HuH-7.5 (cell line): ENCODE measurements at places on chromosomes 13 and 19.

DNA sequence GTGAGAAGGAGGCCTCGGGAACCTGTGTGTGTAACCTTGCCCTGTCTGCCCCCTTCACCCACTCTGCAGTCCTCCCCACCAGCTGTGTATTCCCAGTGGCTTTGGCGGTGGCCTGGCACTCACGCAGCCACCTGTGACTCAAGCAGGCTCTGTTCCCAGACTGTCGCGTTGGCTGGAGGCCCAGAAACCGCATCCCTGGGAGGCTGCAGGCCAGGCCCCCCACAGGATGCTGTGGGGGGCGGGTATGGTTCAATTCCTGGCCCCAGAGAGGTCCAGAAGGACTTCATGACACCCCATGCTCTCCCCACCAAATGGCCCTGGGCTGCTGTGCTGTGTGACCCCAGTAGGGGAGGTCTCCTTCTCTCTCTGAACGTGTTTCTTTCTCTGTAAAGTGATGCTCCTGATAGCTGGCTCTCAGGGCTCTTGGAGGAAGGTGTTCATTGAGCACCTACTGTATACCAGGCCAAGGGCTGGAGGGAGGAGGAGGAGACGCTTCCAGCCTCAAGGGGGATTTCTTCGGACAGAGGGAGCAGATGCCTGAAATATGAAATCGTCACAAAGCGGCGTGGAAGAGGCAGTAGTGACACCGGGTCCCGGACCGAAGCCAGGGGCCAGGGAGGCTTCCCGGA, 1.9 kb upstream of the LINGO3 start:
- no peak for DNase-seq

DNA sequence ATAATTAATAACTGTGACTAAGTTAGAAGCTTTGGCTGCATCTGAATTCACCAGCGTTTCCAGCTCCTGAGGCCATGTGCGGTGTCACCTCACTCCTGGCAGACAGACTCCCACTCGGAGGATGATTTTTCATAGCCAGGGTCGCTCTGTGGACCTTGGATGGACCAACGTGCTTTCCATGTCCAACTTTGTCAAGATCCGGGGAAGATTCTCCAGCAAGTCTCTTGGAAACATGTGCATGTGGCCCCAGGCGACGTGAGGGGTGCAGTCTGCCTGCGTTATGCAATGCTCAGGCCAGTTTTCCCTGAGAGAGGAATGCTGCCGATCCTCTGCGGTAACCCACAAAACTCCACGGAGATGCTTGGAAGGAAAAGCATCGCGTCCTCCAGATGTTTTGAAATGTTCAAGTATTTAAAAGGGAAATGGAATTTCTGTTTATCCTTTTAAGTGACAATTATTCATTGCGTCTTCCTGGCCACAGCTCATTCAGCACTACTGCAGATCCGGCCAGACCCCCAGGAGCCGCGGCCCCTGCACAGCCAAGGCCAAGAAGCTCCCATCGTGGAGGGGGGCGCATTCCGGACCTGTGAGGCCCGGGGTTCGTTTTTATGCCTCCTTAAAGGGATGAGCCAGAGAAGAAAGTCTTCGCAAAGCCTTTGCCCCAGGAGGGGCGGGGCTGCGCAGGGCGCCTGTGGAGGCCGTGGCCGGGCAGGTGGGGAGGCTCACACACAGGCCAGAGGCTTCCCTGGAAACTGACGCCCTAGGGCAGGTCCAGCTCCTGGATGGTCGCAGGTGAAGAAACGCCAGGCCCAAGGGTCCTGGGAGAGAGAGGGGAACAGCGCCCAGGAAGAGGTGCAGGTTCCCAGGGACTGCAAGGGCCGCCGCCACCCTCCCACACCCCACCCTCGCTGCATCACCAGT, 46.0 kb downstream of the C13orf46 start:
- DNase-seq = no peak

DNA sequence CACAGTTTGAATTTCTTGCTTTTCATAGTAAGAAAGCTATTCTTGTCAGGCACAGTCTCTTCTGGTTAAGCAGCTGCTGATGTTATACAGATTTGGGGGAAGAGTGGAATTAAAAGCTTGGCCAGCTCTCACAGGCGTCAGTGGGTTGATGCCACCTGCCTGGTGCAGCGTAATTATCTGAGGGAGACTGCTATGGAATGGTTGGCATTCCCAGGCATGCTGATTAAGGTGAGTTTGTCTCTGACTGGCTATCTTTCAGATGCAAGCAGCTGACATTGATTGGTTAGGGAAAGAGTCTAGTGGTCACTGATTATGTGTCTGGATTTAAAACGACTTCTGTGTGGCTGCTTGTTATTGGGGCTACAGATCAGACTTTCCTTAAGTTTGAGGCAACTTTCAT, 948.4 kb downstream of the UQCRFS1 start:
- no peak for DNase-seq

- DNase-seq = no peak
Observed at GRCh38 chr13:49567491-49567890, 17.9 kb downstream of the RCBTB1 start.

DNA sequence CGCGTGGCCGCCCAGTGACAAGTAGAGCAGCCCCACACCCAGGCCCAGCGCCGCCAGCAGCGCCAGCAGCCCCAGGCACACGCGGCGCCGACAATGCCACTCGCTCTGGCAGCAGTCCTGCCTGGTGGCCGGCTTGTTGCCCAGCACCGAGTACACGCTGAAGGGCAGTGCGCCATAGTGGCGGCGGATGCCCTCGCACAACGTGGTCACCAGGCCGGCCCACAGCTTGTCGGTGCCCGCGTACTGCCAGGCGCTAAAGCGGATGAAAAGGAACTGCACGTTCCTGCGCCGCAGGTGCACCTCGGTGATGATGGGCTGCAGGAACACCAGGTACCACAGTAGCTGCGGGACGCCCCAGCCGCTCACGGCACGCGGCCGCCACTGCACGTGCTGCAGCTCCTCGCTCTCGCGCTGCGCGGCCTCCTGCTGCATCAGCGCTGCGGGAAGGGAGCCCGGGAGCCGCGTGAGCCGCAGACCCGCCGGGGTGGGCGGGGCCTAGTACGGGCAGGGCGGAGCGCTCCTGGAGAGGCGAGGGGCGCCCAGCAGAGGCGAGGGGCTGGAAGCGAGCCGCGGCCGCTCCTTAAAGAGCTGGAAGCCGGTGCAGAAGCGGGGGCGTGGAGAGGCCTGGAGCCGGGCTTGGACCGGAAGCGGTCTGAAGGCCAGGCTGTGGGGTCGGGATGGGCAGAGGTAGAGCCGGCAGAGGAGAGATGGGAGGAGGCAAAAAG, 7.3 kb downstream of the NKPD1 start:
- DNase-seq = no peak

DNA sequence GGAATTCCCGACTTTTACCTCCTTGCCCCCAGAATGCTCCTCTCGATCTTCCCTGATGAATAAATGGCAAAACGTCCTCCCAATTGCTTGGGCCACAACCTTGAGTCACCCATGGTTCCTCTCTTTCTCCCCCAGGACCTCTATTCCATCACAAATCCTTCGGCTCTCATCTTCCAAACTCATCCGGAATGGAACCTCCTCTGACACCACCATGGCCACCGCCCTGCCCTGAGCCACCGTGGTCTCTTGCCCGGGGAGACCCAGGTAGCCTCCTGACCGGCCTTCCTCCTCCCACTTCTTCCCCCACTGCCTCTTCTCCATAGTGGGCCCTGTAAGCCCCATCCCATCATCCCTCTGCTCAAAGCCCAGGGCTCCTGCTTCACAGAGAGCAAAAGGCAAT, 4.9 kb downstream of the SLC7A10 start:
- no peak for DNase-seq

DNA sequence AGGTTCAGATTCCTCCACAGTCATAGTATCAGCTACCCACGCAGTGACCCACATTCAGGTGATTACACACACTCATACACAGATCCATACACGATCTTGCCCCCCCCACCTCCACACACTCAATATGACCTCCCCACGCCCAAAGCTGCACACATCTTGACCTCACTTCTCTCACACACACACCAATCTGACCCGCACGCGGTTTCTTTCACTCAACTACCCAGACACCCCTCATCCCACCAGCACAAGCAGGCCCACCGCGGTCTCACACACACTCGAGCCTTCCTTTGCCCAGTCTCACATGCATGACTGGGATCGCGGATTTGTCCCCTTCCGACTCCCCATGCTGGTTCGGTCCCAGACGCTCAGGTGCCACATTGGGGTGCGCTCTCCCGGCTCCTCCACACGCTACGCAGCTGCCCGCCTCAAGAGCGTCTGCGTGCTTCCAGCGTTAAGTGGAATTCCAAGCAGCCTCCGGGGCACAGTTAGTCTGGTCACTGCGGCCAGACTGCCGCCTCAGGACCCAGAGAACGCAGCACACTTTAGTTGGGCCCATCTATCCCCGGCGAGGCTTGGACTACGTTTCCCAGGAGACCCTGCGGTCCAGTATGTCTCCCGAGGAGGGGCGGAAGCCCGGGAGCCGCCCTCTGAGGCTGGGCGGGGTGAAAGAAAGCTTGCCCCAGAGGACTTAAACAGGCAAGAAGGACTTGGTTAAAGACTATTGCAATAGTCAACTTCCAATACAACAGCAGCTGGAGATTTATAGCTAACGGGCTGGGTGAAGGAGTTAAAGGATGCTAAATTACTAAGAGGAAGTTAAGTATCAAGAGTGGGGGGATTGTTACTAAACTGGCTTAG, 746 bp upstream of the ZNF345 start:
- DNase-seq = peak; percentile 76

DNA sequence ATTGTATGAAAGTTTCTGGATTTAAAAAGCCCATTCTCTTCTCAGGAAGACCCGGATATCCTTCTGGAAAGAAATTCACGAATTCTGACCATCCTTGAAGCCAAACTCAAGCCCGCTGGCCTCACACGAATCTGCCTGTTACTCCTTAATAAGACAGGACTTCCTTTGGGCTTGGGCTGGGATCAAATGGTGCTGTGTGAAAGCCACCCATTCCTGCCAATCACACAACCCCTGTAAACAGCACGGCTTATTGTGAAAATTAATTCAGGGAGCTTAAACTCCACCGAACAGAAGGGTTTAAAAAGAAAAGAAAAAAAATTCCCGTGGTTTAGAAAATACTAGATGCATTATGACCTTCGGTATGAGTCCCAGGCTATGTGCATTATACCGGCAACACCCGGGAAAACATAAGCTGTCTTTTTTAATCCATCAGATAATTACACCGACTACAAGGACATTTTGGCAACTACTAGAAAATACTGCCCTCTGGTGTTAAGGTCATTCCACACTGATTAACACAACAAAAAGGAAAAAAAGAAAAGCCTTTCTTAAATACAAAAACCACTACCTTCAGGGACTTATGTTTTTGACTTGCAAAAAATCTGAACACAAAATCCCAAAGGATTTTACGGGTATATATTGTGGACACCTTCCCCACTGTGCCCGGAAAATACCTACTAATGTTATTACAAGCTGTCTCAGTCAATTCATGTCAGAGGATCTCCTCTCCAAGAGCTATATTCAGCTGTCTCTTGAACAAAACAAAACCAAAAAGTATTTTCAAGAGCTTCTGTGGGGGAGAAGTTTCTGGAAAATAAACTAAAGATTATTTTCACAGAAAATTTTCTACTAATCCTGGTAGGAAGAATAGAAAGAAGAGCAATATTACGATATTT, 76.0 kb upstream of the LSM14A start:
- DNase-seq = peak; percentile 32

DNA sequence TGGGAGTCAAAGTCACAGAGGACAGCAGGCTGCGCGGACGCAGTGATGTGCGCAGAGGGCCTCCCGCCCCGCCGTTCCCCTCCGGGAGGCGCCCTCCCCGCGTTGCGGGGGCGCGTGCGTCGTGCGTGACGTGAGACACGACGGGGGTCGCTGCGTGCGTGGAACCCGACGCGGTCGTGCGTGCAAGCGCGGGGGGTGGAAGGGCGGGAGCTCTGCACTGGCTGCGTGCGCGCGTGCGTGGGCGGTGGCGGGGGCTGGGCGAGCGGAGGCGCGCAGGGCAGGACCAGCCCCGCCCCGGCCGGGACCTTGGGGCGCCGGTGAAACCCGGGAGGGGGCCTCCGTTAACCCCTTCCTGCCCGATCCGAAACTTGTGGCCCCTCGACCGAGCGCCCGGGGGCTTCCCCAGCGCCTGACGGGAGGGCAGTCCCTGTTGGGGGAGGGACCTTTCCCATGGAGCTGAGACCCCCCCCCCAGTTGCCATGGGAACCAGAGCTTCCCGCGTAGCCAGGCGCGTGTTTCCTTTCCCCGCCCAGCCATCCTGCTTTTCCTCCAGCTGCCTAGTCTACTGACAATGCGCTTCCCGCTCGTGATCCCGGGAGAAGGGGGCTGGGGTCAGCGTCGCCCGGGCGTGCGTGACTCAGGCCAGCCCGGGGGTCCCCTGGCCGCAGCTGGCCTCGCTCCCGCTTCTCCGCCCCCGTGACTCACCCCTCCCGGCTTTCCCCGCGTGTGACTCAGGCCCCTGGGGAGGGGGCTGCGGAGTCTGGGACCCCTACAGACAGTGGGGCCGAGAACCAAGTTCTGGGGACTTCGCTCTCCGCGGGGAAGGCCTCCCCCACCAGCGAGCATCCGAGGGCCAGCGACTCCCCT, 7.3 kb upstream of the HOOK2 start:
- peak; percentile 67 for DNase-seq

DNA sequence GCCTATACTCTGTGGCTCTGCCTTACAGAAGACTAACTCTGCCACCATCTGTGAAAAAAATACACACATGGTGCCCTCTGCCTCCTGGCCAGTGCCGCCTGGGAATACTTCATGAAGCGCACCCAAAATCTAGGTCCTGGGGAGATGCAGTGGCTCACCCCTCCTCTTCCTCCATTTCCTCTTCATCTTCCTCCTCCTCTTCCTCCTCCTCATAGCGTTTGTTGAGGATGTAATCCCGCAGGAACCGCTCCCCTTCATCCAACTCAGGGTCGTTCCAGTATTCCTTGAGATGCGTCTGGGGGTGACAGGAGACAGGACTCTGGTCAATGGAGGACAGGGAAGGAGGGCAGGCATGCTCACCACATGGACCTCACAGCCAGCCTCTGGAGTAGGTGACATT, 5.7 kb downstream of the KRI1 start:
- no peak for DNase-seq

DNA sequence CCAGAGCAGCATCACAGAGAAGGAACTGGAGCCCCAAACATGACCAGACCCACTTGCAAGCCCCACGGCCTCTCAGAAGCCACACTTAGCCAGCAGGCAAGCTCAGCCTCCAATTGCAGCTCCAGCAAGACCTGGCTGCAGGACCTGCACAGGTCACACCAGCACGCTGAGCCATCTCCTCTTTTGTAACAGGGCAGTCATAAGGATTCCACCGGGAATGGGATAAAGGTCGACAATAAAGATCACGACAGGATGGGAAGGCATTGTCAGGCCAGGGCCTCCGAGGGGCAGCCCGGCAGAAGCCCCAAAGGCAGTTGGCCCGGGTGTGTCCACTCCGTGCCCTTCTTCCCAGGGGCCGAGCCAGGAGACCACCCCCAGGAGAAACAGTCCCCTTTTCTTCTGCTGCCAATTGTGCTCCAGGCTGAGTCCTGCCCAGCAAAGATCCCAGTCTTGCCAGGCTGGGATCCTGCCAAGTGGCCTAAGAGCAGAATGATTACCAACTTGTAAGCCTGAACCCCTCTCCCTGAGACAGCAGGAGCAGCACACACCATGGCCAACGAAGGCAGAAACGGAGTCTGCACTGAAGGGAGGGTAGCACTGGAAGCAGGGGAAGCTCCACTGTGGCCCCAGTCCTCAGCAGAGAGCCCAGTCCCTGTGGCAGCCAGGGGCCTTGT, 12.5 kb downstream of the PEPD start:
- no peak for DNase-seq

- DNase-seq = no peak
Observed at GRCh38 chr19:57620673-57621348, 6.8 kb downstream of the ZNF134 start.
